Ascending aorta (tissue), 2 donors: ENCODE measurements at places on chromosomes 11 and 22.

- H3K36me3 ChIP-seq: no peaks in the 10 kb centered on the region
- peaks cover 12% of the 10 kb centered on the region for H3K4me1 ChIP-seq
- H3K27ac ChIP-seq: peak overlapping the region; percentile 92
- H3K27me3 ChIP-seq: no peaks in the 10 kb centered on the region
- peak; percentile 28 for DNase-seq
These were observed 572 bp upstream of the APLP2 start for GRCh38 chr11:130068986-130069658.

- H3K4me3 ChIP-seq: no peak overlapping the region
- H3K27ac ChIP-seq: no peak overlapping the region
- H3K4me1 ChIP-seq: no peaks in the 10 kb centered on the region
- DNase-seq: no peak
- H3K27me3 ChIP-seq: no peaks in the 10 kb centered on the region
- no peaks in the 10 kb centered on the region for H3K36me3 ChIP-seq
These were observed 272.8 kb downstream of the CTTN start for GRCh38 chr11:70671083-70671482.

- no peaks in the 10 kb centered on the region for H3K36me3 ChIP-seq
- H3K4me1 ChIP-seq: no peaks in the 10 kb centered on the region
- H3K4me3 ChIP-seq: no peak overlapping the region
- H3K27ac ChIP-seq: no peak overlapping the region
These were observed 28.7 kb downstream of the DDIAS start for GRCh38 chr11:82930229-82930628.

- H3K27ac ChIP-seq: no peak overlapping the region
- no peak for DNase-seq
- peaks cover 47% of the 10 kb centered on the region for H3K36me3 ChIP-seq
- H3K4me1 ChIP-seq: no peaks in the 10 kb centered on the region
These were observed 26.3 kb upstream of the RASL10A start for GRCh38 chr22:29341849-29342127.

- H3K36me3 ChIP-seq: no peaks in the 10 kb centered on the region
- no peaks in the 10 kb centered on the region for H3K27me3 ChIP-seq
- no peak overlapping the region for H3K27ac ChIP-seq
- no peak overlapping the region for H3K4me3 ChIP-seq
- no peak for DNase-seq
These were observed 23.5 kb upstream of the ARHGAP42 start for GRCh38 chr11:100663583-100663982.

DNA sequence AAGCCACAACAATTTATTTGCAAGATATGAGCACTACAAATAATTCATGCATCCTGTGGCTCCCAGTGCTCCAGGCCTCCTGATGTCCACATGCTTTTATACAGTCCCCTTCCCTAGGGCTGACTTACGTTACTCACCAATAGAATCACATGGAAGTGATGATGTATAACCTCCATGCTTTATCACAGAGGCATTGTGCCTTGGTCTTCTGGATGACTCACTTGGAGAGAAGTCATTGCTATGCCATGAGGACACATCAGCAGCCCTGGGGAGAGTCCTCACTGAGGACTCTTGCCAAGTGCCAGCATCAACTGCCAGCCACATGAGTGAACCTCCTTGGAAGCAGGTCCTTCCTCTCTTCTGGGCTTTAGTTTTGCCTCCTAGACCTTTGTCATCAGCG lies 22.0 kb upstream of the IGSF9B start:
- no peak overlapping the region for H3K27ac ChIP-seq
- H3K4me1 ChIP-seq: no peaks in the 10 kb centered on the region
- H3K27me3 ChIP-seq: no peaks in the 10 kb centered on the region
- H3K4me3 ChIP-seq: no peak overlapping the region
- no peak for DNase-seq

GRCh38 chr11:87767615-87768014 lies 407.6 kb downstream of the RAB38 start:
- no peak overlapping the region for H3K4me3 ChIP-seq
- no peak for DNase-seq
- H3K27me3 ChIP-seq: no peaks in the 10 kb centered on the region
- H3K36me3 ChIP-seq: no peaks in the 10 kb centered on the region
- no peaks in the 10 kb centered on the region for H3K4me1 ChIP-seq
- H3K27ac ChIP-seq: no peak overlapping the region

- no peaks in the 10 kb centered on the region for H3K36me3 ChIP-seq
- no peak overlapping the region for H3K4me3 ChIP-seq
- H3K4me1 ChIP-seq: peaks cover 19% of the 10 kb centered on the region
- no peaks in the 10 kb centered on the region for H3K27me3 ChIP-seq
- DNase-seq: no peak
These were observed 85.9 kb downstream of the MICAL3 start for GRCh38 chr22:17938484-17938924.

GRCh38 chr11:26928582-26928981 lies 65.3 kb upstream of the FIBIN start:
- H3K4me1 ChIP-seq: peaks cover 13% of the 10 kb centered on the region
- no peak for DNase-seq
- no peak overlapping the region for H3K4me3 ChIP-seq
- no peaks in the 10 kb centered on the region for H3K36me3 ChIP-seq
- H3K27ac ChIP-seq: no peak overlapping the region

- no peaks in the 10 kb centered on the region for H3K27me3 ChIP-seq
- no peaks in the 10 kb centered on the region for H3K4me1 ChIP-seq
- no peaks in the 10 kb centered on the region for H3K36me3 ChIP-seq
- no peak overlapping the region for H3K4me3 ChIP-seq
- no peak overlapping the region for H3K27ac ChIP-seq
These were observed 630.4 kb downstream of the METTL15 start for GRCh38 chr11:28738549-28738948.

DNA sequence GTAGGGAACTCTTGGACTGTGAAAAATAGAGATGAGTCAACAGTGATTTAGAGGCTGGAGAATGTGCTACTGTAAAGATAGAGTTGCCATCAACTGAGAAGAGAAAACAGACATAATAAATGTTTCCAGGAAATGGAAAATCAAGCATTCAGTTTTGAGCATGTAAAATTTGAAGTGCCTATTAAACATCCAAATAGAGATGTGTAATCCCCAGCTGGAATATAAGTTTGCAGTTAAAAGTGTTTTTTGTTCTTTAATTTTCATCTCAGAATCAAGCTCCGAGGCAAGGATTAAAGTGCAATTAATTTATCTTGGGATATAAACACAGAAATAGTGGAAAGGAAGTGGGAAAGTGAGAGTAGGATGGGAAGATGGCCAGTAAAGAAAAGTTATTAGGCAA lies 666.0 kb upstream of the RAG2 start:
- H3K27ac ChIP-seq: no peak overlapping the region
- H3K36me3 ChIP-seq: no peaks in the 10 kb centered on the region
- H3K27me3 ChIP-seq: no peaks in the 10 kb centered on the region
- no peaks in the 10 kb centered on the region for H3K4me1 ChIP-seq
- DNase-seq: no peak

GRCh38 chr11:85694385-85694980 lies 8.5 kb upstream of the CCDC89 start:
- no peak overlapping the region for H3K4me3 ChIP-seq
- H3K27me3 ChIP-seq: no peaks in the 10 kb centered on the region
- no peaks in the 10 kb centered on the region for H3K4me1 ChIP-seq
- H3K27ac ChIP-seq: no peak overlapping the region
- DNase-seq: no peak
- H3K36me3 ChIP-seq: no peaks in the 10 kb centered on the region

GRCh38 chr11:9169595-9170295 lies 78.3 kb upstream of the SCUBE2 start:
- H3K36me3 ChIP-seq: peaks cover 35% of the 10 kb centered on the region
- no peaks in the 10 kb centered on the region for H3K4me1 ChIP-seq
- no peaks in the 10 kb centered on the region for H3K27me3 ChIP-seq
- no peak for DNase-seq
- H3K27ac ChIP-seq: no peak overlapping the region

DNA sequence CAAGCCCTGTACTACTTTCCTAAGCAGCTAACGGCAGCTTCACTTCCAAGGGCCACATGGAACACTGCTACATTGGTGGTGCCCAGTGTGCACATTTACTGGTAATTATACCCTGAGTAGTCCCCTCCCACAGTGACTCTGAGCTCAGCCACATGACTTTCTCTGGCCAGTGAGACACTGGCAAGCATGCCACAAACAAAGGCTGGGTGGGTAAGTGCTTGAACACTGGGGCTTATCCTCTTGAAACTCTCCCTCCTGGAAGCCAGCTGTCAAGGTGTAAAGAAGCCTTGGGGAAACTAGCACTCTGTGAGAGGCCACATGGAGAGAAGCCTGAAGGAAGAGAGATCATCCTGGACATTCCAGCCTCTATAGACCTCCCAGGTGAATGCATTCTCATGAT lies 54.4 kb upstream of the DRD2 start:
- no peak for DNase-seq
- no peaks in the 10 kb centered on the region for H3K27me3 ChIP-seq
- H3K36me3 ChIP-seq: no peaks in the 10 kb centered on the region

DNA sequence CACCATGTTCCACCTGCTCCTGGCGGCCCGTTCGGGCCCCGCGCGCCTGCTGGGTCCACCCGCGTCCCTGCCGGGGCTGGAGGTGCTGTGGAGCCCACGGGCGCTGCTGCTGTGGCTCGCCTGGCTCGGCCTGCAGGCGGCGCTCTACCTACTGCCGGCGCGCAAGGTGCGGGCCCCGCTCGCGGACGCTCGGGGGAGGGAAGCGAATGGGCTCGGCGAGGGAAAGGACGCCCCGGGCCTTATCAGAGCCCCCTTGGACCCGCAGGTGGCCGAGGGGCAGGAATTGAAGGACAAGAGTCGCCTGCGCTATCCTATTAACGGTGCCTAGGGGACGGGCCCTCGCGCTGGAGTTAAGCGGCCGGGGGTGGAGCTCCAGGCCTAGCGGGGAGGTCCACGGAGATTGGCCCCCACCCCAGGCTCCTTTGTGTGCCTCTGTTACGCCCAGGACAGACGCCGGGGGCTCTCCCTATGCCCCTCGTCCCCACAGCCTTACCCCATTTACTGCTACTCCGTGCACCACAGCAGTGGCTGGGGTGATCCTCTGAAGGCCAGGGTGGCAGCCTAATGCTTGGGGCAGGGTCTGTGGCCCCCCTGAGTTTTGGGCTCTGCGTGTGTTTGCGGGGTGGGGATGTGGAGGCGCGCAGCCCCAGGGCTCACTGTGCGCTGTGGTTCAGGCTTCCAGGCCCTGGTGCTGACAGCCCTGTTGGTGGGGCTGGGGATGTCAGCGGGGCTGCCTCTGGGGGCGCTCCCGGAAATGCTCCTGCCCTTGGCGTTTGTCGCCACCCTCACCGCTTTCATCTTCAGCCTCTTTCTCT lies 1.1 kb downstream of the TM7SF2 start:
- DNase-seq: no peak
- H3K4me3 ChIP-seq: peak overlapping the region; percentile 54
- H3K27me3 ChIP-seq: no peaks in the 10 kb centered on the region

DNA sequence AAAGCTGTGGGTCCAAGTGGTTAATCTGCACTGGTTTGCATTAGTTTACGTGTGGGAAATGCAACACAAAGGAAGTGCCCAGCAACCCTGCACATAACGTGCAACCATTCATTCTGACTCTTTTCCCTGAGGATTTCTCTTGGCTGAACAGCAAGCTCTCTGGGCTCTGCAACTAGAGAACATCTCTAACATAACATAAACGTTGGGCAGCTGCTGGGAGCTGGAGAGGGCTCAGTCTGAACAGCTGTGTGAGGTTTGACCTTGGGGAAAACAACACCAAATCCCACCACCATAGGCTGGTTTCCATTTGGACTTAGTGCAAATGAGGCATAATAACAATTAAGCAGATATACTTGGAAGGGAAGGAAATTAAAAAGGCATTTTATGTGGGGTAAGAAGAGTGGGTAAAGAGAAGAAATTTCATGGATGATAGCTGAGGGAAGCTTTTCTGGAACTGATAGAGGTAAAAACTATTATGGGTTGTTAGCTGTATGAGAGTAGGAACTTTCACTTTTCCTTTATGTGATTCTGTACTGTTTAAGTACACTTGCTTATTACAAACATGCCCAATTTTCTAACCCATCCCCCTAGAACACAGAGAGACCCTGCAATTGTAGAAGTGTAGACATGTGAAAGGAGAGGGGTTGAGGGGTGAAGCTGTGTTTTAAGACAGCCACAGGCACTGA lies 76.2 kb downstream of the SNX19 start:
- H3K36me3 ChIP-seq: no peaks in the 10 kb centered on the region
- no peak for DNase-seq
- H3K27ac ChIP-seq: peak overlapping the region; percentile 46
- H3K27me3 ChIP-seq: no peaks in the 10 kb centered on the region

DNA sequence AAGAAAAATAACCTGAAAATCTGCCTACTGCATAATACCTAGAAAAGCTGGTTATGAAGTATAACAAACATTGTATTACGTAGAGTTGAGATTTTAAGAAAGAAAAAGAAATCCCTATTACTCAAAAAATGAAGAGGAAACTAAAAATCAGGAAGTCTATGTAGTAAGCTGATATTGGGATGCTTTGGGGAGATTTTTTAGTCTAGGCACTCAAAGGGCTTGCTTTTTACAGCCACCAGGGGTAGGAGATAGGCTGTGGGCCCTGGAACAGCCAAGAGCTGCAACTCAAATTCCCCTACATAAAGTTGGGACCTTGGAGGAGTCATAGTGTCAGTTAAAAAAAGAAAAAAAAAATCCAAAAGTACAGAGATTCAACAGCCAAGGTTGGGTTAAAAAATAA lies 90.4 kb downstream of the RELT start:
- DNase-seq: no peak
- no peaks in the 10 kb centered on the region for H3K36me3 ChIP-seq
- H3K4me1 ChIP-seq: peaks cover 5% of the 10 kb centered on the region

DNA sequence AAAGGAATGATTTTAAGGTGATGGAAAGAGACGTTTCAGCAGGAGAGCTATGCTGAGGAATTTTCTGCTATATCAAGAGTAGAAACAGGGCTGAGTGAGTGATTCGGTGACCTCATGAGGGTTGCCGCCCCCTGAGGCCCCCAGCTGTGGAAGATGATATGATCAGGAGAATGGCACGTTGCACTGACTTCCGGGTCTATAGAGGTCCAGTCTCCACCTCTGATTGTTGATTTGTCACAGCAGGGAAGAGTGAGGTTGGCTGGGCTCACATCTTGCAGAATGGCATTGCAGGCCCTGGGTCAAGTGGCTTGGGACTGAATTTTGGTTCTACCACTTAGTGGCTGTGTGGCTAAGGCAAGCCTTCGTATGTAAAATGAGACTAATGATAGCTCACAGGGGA lies 205.1 kb downstream of the SNX19 start:
- H3K4me3 ChIP-seq: no peak overlapping the region
- no peaks in the 10 kb centered on the region for H3K36me3 ChIP-seq
- no peak overlapping the region for H3K27ac ChIP-seq
- no peaks in the 10 kb centered on the region for H3K4me1 ChIP-seq
- DNase-seq: no peak
- no peaks in the 10 kb centered on the region for H3K27me3 ChIP-seq

- no peaks in the 10 kb centered on the region for H3K27me3 ChIP-seq
- H3K27ac ChIP-seq: no peak overlapping the region
- H3K4me3 ChIP-seq: no peak overlapping the region
- peaks cover 14% of the 10 kb centered on the region for H3K4me1 ChIP-seq
- H3K36me3 ChIP-seq: no peaks in the 10 kb centered on the region
These were observed 56.6 kb upstream of the SLC22A12 start for GRCh38 chr11:64534391-64534801.

DNA sequence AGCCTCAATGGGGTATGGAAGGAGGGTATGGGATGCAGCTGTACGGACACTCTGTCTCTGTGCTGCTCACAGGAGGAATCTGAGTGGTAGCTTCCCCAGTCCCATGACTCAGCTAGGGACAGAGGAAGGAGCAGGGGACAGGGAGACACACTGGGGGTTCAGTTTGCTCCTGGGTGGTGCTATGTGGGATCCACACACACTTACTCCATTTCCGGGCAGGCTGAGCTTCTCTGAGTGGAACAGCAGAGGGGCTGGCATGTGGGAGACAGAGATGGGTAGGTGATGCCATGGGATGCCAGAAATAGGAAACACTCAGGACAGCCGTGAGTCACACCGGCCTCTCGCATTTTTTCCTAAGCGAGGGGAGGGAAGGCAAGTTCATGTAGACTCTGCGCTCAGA lies 59.2 kb upstream of the KIRREL3 start:
- no peak overlapping the region for H3K4me3 ChIP-seq
- no peaks in the 10 kb centered on the region for H3K36me3 ChIP-seq
- no peak overlapping the region for H3K27ac ChIP-seq
- no peak for DNase-seq
- H3K27me3 ChIP-seq: no peaks in the 10 kb centered on the region
